ENCODE measurements at places on chromosomes 1 and 21. TPM values are rescaled to one million over a fixed set of nuclear protein-coding genes. Genes with fewer than 3 reads are reported as not detected.

S100A7A gene
- polyA plus RNA-seq: not detected

CITED4 gene
- polyA plus RNA-seq: 1.7 TPM

RHD gene
- 0.19 TPM for polyA plus RNA-seq

KRTAP10-8 gene
- not detected for polyA plus RNA-seq

All from IgD-negative memory B cell (primary cell).